ENCODE measurements at places on chromosomes 12 and 14.
A peak's percentile ranks its signal among the peaks of the same experiment; 100 is the strongest.

DNA sequence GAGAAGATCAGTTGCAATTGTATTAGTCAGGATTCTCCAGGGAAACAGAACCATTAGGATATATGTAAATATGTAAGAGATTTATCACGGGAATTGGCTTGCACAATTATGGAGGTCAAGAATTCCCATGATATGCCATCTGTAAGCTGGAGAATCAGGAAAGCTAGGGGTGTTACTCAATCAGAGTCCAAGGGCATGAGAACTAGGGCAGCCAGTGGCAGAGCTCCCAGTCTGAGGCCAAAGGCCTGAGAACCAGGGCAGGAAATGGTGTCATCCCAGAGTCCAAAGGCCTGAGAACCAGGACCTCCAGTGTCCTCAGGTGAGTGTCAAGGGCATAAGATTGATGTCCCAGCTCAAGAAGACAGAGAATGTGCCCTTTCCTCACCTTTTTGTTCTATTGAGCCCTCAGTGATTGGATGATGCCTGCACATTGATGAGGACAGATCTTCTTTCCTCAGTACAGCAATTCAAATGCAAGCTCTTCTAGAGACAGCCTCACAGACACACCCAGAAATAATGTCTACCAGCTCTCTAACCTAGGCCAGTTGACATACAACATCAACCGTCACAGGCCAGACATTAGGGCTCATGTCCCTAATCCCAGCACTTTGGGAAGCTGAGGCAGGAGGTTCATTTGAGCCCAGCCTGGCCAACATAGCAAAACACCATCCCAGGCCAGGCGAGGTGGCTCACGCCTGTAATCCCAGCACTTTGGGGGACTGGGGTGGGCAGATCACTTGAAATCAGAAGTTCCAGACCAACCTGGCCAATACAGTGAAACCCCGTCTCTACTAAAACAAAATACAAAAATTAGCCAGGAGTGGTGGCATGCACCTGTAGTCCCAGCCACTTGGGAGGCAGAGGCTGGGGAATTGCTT, 34.9 kb upstream of the ZNF740 start:
- no peak for DNase-seq

- no peak for DNase-seq
Measured at GRCh38 chr12:59322473-59322872, 273.4 kb upstream of the SLC16A7 start.

DNA sequence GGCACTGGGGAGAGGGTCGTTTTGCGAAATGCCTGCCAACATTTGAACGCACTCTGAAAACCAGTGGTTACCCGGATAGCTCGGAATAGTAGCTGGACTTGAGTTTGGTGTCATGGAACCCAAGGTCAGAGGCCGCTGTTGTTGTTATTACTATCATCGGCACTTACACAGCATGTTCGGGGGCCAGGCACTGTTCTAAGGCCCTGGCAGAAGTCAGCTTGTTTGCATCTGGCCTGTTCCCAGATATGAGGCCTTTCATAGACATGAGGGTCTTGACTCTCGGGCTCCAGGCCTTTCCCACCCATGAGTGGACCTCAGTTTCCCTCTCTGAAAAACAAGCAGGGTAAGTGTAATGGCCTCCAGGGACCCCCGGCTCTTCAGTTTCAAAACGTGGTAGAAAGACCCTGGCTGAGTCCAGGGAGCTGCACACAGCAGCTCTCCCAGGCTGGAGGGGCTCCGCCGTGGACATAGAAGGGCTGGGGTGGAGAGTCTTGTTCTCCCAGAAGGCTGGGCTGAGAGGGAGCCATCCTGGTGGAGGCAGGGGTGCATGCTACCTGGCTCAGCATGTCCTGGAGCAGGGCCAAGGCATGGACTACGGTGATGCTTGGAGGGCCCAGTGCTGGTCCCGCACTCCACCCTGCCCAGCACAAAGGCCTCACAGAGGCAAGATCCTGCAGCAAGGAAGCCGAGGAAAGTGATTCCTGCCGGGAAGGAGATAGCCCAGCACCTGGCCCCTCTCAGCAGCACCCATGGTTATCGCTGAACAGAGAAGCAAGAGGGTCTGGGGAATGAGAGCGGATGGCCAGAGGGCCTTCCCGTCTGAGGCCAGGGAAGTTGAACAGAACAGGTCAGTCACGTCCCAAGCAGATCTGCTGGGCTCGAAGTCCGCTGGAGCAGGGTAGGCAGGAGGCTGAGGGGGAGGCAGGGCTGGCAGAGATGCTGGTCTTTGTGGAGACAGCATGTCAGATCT, 63.5 kb upstream of the C14orf180 start:
- no peak for DNase-seq

GRCh38 chr14:42734041-42734440, 1127.4 kb downstream of the LRFN5 start:
- DNase-seq, result no peak

DNA sequence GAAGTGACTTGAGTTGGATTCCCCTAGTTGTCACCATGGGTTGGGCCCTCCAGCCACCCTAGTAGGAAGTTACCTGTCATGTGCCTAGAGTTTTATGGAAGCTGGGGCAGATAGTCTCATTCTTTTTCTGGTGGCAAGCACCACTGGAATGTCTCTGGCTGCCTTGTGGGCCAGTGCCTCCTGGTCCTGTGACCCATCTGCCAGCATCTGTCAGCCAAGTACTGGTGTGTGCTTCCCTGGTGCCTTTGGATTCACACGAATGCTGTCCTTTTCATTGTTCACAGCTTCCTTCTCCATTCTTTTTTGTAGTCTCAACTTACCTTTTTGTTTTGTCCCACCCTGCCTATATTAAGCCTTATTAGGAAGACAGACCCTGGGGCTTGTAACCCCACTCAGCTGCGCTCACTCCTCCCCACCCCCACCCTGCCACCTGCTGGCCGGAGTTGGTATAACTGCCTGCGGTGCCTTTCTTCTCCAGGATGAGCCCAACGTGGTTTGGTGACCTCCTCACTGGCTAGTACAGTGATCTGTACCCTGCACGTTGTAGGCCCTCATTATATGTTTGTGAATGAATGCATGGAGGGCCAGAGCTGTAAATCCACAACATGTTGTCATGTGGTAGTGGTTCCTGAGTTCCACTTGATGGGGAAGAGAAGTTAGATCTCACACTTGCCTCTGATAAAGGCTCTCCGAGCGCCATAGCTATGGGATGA, 125.7 kb downstream of the TSPAN9 start:
- peak; percentile 52 for DNase-seq

All from HT-29 (cell line).